Stimulated activated CD4-positive, alpha-beta T cell treated with anti-CD3 and anti-CD28 coated beads, TNF-alpha, amount 100 ng/mL, for 24 hours (primary cell): ENCODE measurements at places on chromosomes 7 and 10.

- no peak for DNase-seq
Observed at GRCh38 chr7:108109221-108109908, 20.8 kb downstream of the LAMB4 start.

DNA sequence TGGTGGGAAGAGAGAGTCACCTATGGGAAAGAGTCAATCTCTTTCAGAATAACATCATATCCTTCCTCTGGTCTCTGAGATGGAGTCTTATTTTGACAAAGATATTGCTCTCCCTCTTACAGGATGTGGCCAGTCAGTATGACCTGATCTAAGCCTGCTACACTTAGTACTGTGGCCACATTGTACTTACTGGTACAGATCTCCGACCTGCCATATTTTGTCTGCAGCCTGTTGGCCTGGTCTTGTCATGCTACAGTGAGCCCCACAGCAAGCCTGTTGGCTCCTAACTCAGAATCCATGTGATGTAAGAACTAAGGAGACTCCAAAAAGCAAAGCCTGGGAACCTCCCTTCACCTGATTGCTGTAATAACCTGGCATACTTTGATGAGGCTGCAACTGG, 377.8 kb downstream of the SFMBT2 start:
- no peak for DNase-seq

DNA sequence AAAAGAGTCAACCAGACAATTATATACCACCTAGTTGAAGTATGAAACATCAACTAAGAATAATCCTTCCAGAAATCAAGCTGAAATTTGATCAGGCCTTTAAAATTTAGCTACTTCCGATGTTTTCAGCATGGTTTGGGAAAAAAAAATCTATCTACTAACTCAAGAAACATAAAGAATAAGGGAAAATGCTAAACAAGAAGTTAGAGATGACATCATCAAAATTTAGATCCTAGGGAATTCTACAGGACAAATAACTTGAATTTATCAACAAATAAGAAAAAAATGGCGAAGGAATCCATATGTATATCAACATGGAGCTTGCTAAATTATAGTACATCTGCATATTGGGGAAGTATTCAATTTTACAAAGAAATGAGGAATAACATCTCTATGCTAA, 36.3 kb downstream of the HYAL4 start:
- no peak for DNase-seq

DNA sequence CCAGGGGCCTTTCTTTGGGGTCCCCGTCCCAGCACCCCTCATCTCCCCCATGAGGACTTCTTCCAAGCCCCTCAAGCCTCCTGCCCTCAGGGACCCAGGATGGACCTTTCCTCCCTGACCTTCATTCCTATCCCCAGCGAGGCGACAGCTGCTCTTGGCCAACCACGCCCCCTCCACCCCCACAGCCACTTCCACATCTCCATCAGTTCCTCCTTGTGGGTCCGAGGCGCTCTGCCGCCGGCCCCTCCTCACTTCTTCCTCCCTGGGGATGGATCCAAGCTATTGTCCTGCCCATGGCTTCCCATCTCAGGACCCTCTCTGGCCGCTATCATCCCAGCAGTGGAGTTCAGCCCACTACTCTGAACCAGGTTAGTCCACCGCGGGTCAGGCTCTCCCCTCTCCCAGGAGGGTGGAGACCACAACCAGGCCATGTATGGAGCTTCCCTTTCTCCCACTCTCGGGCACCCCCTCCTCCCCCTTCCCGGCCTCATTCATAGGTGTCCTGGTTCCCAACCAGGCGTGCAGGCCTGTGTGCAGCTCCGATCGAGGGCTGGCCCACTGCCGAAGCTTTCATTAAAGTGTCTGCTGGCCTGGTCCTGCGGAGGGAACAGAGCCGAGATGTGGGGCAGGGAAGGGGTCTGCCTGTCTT, 1.7 kb upstream of the SH2B2 start:
- no peak for DNase-seq

GRCh38 chr10:130453036-130453720, 317.0 kb downstream of the GLRX3 start:
- DNase-seq: no peak

DNA sequence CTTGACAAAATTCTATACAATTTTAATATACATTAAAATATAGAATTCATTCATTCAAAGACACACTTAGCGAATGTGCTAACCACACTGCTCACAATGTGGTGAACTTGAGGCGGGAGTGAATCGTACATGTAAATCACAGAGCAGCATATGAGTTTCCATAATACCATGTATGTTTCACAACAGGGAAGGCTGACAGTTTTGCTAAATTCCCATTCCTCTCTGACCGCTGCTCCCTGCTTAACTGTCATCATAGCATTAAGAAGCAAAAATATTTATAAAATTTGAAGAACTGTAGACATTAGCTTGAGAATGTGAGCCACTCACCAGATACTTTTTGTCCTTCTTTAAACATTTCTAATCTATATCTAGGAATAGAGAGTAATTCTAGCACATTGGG, 763.3 kb downstream of the MAGI2 start:
- DNase-seq: no peak

- DNase-seq: no peak
Observed at GRCh38 chr7:97285348-97285747, 167.8 kb downstream of the SDHAF3 start.

GRCh38 chr10:34916314-34916713, 101.2 kb upstream of the PARD3 start:
- no peak for DNase-seq

DNA sequence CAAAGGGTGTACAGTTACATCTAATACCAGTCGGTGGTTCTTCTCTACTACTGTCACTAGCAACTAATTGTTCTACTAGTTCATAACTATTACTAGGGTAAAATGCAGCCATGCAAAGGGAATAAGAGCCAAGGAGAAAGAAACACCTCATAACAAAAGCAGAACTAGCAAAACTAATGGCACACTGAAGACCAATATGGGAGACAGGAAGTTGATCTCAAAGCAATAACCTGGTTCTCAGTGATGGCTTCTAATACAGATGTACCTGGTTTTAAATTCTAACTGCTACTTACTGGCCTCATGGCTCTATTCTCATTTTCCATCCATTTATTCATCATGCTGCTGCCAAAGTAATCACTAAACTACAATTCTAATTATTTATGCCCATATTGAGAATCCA, 170.3 kb downstream of the SEMA3E start:
- no peak for DNase-seq

DNA sequence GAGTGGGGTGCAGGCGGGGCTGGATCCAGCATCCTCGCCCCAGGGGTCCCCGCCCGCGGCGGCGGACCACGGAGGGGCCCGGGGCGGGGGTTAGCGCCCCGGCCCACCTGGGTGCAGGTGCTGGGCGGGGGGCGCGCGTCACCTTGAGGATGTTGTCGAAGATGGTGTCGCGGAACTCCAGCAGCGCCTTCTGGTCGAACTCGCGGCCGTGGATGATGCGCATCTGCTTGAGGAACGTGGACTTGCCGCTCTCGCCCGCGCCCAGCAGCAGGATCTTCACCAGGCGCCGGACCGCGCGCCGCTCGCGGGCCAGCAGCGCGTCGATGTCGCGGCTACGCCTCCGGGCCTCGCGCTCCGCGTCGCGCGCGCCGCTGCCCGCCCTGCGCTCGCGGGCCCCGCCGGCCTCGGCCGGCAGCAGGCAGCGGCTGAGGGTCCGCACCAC, 376 bp downstream of the GNA12 start:
- DNase-seq: no peak

GRCh38 chr7:139180700-139181311, 50.2 kb upstream of the UBN2 start:
- no peak for DNase-seq

- no peak for DNase-seq
Observed at GRCh38 chr7:128917122-128917521, 6.6 kb upstream of the KCP start.

DNA sequence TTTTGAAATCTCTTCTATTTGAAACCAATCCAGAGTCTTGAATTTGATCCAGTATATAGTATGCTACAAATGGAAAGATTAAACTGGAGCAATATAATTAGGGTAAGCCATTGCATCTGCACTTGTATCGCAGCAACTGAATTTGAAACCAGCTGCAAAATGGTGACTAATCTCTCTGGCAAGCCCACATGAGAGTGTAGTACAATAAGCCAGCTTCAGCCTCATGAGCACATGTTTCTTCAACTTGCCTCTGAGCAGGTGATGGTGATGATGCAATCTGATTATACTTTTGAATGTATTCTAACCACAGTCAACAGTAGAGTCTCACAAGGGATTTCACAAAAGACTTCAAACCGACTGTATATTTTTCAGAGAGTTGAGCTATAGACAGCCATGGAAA, 829 bp upstream of the RPA3 start:
- DNase-seq: peak; percentile 12

GRCh38 chr10:47158116-47159071, 141.6 kb upstream of the GDF10 start:
- DNase-seq: no peak

DNA sequence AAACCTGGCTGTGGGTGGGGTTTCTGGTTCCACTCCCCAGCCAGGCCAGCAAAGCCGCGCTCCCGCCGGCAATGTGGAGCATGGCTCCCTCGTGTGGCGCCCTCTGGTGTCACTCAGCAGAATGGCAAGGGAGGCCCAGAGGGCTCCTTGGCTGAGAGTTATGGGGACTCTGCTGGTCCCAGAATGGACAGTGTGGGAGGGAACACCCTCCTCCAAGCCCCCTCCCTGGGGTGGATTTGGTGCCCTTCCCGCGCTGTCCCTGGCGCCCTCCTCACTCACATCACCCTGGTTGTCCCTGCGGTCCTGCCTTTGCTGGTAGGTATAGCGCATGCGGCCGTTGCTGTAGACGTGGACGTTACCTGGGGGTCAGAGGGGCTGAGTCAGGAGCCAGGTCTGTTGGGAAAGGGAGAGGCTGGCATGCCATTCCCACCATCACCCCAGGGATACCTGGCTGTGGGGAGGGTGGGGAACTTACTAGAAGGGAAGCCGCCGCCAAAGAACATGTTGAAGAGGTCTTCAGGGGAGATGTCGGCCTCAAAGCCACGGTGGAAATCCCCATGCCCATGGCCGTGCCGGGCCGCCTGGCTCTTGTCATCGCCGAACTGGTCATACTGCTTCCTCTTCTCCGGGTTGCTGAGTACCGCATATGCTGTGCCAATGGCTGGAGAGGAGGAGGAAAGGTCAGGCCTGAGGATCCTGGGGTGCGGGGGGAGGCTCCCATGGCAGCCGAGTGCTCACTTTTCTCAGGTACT, 14.0 kb downstream of the DNAJB12 start:
- peak; percentile 77 for DNase-seq

- no peak for DNase-seq
Observed at GRCh38 chr7:51303142-51303525, 13.5 kb downstream of the COBL start.

GRCh38 chr10:77913090-77913489, 13.5 kb downstream of the DLG5 start:
- DNase-seq: no peak

DNA sequence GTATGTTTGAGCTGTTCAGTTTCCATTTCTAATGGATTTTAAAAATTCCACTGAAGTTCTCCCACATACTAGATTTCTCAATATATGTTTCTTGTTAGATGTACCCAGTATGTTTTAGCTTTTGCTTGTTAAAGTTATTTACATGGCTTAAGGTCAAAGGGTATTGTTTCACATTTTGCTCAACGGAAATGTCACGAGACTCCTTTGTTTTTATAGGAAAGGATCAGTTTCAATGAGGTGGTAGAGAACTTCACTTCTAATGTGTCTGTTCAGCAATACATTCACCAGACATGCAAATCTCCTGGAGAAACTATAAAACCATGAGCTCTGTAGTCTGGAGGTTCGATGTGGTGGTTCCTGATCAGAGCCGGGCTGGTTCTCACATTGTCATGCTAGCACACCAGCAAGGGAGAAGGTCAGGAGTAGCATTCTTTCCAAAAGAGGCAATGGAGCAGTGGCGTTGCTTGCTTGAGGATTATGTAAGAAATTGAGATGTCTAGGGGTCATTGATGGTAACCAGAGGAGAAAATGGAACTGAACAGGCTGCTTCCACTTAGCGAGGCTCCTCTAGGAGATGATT, 114.0 kb downstream of the RAB18 start:
- no peak for DNase-seq

DNA sequence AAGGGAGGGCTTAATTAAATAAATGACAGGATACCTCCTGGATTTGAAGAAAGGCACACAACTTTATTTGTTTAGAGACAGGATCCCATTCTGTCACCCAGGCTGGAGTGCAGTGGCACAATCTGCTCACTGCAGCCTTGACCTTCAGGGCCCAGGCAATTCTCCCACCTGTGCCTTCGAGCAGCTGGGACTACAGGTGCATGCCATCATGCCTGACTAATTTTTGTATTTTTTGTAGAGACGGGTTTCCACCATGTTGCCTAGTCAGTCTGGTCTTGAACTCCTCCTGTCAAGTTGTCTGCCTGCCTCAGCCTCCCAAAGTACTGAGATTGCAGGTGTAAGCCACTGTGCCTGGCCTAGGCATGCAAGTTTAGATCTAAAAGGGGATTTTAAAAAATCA, 272.7 kb upstream of the MBL2 start:
- no peak for DNase-seq

DNA sequence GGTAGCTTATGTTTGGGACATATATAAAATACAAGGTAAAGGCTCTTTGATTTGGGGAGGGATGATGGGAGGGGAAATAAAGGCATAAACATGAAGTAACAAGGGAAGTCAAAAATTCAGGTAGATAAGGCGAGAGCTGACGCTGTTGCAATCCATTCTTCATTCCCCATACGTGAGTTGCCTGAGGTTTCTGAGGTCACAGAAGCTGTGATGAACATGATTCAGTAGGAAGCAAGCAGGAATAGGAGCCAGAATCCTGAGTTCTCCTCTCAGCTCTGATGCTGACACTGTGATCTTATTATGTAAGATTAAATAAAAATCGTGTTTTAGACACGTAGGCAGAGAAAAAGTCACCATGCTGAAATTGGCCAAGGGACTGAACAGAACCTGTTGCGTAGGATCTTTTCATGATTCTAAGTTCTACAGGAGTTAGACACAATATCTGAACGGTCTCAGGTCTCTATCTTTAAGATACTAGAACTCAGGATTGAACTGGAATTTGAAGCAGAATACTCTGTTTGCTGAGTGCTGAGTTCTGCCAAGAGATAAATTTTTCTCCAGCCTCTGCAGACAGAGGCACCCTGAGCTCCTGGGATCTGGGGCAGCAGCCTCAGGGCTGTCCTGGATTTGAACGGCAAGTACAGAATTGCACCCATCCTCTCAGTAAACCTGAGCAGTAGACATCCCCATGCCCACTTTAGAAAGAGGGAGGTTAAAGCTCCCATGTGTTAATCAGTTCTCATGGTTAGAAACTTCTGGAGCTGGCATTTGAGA, 21.0 kb downstream of the KLF6 start:
- no peak for DNase-seq

- DNase-seq: no peak
Observed at GRCh38 chr7:29843093-29843492, 36.8 kb downstream of the WIPF3 start.

DNA sequence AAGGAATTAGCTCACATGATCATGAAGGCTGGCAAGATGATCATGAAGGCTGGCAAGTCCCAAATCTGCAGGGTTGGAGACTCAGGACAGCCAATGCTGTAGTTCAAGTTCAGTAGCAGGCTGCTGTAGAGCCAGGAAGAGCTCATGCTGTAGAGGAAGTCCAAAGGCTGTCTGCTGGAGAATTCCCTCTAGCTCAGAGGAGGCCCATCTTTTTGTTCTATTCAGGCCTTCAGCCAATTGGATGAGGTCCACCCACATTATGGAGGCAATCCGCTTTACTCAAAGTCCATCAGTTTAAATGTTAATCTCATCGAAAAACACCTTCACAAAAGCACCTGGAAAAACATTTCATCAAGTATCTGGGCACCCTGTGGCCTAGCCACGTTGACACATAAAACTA, 24.8 kb upstream of the FAM171A1 start:
- no peak for DNase-seq

GRCh38 chr7:98617051-98617959, at the start of gene NPTX2:
Gene NPTX2 (plus strand): TSS chr7:98617285. CDS start chr7:98617462, 177 bp downstream.
- no peak for DNase-seq
